ENCODE measurements at places on chromosomes 5 and 9.
A peak's percentile ranks its signal among the peaks of the same experiment; 100 is the strongest.

DNA sequence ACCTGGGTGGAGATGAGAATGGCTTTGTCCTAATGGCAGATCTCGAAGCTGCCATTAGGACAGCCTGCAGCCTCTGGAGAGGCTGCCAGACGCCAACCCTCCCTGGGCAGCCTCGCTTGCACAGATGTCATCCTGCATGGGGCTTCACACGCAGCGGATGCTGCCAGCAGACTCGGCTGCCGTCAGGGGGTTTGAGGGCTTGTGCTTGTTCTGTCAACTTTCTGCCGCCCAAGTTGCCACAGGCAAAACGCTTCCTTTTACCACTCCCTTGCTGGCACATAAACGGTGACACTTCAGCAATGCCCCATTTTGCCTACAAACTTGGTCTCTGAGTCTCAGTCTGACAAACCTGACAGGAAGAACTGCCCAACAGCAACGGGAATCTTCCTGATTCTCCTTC lies 24.7 kb downstream of the DAP start:
- DNase-seq: no peak

DNA sequence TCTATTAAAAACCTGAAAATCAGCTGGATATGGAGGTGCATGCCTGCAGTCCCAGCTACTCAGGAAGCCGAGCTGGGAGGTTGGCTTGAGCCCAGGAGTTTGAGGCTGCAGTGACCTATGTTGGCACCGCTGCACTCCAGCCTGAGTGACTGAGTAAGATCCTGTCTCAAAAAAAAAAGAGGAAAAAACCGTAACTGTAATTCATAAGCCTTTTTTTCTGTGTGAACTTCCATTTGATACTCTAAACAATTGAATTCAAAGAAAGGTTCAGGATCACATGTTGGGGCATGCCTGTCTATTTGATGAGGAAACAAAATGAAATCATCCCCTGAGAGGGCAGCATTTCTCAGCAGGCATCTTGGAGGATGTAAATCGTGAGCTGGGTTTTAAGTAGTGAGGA lies 38.8 kb downstream of the ITGA2 start:
- no peak for DNase-seq

DNA sequence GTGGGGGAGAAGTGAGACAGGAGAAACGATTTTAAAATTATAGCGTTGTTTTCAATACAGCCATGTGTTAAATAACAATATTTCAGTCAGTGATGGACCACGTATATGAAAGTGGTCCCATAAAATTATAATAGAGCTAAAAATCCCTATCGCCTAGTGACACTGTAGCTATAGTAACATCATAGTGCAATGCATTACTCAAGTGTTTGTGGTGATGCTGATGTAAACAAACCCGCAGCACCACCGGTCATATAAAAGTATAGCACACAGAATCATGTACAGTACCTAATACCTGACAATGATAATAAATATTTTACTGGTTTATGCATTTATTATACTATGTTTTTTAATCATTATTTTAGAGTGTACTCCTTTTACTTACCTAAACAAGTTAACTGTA lies 407.4 kb upstream of the SEMA6A start:
- no peak for DNase-seq

GRCh38 chr5:930866-931265 lies 38.2 kb downstream of the TRIP13 start:
- no peak for DNase-seq

DNA sequence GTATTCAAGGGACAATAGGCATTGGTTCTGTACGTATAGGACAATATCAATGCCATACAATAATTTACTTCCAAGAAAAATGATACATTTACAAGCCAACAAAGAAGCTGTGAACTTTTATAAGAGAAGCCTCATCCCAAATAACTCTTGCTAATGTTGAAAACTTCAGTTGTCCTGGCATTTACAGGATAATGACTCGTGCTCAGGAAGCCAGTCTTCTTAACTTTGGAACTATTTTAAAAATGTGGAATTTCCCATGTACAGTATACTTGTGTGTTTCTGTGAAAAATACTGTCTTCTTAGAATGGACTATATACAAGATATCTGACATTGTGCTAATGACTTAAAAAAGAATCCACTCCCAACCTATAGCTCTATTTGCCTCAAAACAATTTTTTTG lies 1479.3 kb upstream of the CDH9 start:
- no peak for DNase-seq

DNA sequence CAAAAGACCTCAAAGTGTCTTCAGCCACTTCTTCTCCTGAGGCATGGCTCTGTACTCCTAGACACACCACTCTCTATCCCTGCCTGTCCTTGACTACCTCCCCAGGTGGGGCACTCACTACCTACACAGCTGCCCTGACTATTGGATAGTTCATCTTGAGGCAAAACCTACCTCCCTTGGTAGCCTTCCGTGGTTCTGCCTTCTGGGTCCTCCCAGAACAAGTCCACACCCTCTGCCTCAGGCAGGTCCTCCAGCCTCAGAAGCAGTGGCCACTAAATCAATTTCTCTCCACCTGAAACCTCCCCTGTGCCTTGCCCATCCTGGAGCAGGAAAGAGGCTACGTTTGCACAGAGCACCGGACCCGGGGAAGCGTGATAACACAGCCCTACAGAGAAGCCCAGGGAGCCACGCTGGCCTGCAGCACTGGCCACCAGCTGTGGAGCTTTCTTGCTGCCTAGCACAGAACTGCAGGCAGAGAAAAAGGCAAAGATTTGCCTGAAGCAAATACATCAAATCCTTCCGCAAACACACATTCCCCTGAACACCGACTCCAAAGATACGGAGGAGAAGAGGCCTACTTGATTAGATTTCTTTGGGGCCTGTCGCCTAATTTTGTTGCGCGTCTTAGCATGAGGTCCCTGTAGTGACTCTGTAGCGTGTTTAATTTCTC lies 141.8 kb downstream of the C9orf50 start:
- no peak for DNase-seq

- DNase-seq: no peak
These were observed 69.0 kb upstream of the DAPK1 start for GRCh38 chr9:87428659-87429058.

GRCh38 chr9:87427851-87428506 lies 69.7 kb upstream of the DAPK1 start:
- DNase-seq: no peak

DNA sequence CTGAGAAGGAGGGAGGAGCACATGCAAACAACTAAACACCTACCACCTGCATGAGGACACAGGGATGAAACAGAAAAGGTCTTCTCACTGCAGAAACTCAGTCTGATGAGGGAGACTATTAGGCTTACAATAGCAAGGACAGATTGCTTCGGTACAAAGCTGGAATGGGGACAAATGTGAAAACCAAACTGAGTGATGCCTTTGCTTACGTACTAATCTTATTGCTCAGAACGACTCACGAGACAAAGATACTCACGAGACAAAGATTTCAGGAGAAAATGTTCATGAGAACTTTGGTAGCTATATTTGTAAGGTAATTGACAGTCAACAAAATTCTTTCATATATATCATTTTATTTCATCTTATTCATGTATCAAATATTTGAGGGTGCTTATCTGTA lies 71.9 kb upstream of the TAF1L start:
- DNase-seq: no peak

DNA sequence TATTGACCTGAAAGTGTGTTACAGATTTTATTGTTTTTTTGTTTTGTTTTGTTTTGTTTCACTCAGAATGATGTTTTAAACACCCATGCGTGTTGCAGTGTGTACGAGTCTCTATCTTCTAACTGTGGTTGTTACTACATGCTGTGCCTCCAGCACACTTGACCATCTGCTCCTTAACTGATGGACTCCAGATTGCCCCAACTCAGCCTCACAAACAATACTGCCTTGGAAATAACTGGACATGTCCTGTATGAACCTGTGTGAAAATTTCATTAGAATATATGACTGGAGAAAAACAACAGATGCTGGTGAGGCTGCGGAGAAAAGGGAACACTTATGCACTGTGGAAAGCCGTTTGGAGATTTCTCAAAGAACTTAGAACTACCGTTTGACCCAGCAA lies 68.7 kb upstream of the HAND1 start:
- DNase-seq: no peak

DNA sequence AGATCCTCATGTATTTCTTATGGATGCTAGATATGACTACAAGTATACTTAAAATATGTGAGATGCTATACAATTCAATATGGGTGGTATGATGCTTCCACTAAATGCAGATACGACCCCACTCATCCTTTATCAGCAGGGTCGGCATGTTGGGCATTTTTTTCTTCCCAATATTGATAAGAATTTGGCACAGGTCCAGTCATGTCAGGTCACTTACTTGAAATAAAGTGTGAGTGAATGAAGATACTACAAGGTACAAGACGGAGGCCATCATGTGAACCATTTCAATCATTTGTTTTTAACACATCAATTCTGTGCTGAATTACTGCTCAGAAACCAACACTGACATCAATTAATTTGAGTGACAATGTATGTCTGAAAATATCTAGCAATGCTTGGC lies 146.9 kb upstream of the GNA14 start:
- no peak for DNase-seq

DNA sequence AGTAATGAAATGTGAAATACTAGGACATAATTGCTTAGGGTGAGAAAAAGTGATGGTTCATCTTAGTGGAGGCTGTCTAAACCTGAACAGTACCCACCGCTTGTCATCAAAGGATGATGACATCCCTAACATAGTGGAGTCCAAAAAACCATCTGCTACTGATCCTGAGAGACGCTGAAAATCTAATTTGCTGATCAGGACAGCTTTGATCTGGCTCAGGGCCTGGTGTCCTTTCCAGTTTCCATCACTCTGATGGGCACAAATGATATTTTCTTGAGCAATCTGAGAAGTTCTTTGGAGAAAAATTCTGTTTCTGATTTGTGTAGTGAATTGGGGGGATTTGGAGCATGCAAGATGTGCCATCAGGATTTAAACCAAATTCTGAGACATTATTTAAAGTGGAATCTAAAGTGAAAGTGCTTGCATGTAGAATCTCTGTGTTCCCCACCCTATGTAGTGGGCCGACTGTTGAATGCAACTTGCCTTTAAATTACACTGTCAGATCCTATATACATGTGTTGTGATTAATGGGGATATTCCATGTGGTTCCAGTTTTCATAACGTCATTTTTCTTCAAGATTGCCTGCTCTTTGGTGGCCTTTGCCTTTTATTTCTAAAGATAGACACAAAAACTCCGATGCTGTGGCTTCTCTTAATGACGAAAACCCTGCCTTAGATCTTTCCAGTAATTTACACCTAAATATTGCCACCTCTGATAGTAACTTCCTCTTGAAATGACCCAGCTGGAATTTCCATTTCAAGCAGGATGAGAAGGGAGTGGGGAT lies 213.2 kb downstream of the PCSK5 start:
- DNase-seq: no peak

GRCh38 chr5:51544031-51544785 lies 161.0 kb downstream of the ISL1 start:
- DNase-seq: no peak

GRCh38 chr9:133701321-133701980 lies 36.7 kb downstream of the SARDH start:
- DNase-seq: peak; percentile 57

- DNase-seq: no peak
These were observed 473.6 kb upstream of the TNC start for GRCh38 chr9:115591584-115591984.

DNA sequence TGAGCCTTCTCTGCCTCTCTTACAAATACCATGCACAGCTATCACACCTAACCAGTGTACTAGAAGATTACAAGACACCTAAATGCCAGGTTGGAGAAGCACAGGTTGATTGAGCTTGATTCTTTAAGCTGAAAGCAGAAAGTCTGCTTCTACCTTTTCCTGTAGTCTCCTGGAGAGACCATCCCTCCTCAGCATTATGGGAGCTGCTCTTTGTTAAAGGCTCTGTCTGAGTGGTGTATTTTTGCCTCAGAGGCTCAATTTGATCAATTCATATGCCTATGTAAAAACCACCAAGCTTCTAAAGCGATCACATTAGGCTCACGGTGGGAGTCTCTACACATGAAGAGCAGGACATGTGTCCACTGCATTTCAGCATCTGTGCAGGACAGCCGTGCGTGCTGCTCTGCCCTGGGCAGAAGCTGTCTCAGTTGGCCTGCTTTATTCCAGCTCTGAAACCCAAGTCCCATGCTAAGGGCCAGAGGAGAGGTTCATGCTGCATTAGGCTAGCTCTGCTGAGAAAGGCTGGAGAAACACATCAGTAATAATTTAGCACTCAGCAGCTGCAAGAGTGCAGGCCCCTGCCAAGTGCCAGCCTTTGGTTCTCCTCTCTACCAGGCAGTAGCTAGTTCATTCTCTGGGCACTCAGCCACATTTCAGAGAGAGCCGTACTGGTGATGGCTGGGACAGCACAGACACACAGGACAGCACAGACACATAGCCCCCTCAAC lies 41.7 kb downstream of the TMEM167A start:
- DNase-seq: no peak

Data from stimulated activated CD4-positive, alpha-beta T cell treated with anti-CD3 and anti-CD28 coated beads, Interleukin-4, amount 100 ng/mL, for 1 hour (primary cell).